ENCODE measurements at places on chromosomes 11 and 22. TPM values are rescaled to one million over a fixed set of nuclear protein-coding genes. Genes with fewer than 3 reads are reported as not detected.

ANKK1 gene
- 5.3 TPM for polyA plus RNA-seq

PHF21A gene
- 41.9 TPM for polyA plus RNA-seq

OR51B2 gene
- not detected for polyA plus RNA-seq

FGF19 gene
- not detected for polyA plus RNA-seq

TPP1 gene
- polyA plus RNA-seq: 118 TPM

ATP5MG gene
- polyA plus RNA-seq: 142 TPM

- H3K36me3 ChIP-seq: peaks cover 2% of the 10 kb centered on the region
- H3K27me3 ChIP-seq: no peaks in the 10 kb centered on the region
Observed at GRCh38 chr22:45162531-45162930, 1.2 kb upstream of the NUP50 start.

DNA sequence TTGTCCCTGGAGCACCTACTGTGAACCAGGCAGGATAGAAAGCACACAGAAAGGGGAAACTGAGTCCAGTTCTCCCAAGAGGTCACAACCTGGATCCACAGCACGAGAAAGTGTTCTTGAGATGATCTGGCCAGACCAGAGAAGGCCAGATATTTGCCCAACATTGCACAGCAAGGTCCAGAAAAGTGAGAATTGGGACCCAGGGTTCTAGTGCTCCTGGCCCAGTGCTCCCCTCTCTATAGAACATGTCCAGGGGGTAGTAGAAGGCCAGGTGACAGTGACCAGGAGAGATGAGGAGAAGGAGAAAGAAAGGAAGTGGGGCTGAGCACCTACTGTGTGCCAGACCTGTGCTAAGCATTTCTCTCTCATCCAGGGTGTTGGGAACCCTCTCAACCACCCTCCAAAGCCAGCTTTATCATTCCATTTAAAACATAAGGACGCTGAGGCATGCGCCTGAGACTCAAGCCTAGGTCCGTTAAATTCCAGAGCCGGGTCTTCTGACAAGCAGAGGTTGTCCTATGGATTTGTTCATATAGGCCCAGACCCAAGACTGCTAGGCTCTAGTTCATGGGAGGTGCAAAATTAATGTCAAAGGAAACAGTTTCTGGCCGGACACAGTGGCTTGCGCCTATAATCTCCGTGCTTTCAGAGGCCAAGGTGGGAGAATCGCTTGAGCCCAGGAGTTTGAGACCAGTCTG, 128.7 kb downstream of the MN1 start:
- H3K27ac ChIP-seq: no peak overlapping the region
- DNase-seq: no peak
- H3K36me3 ChIP-seq: no peaks in the 10 kb centered on the region
- H3K4me3 ChIP-seq: no peak overlapping the region
- no peaks in the 10 kb centered on the region for H3K4me1 ChIP-seq

- peaks cover 7% of the 10 kb centered on the region for H3K4me1 ChIP-seq
- H3K36me3 ChIP-seq: no peaks in the 10 kb centered on the region
- H3K27me3 ChIP-seq: no peaks in the 10 kb centered on the region
- peak overlapping the region; percentile 32 for H3K4me3 ChIP-seq
- DNase-seq: peak; percentile 64
- H3K27ac ChIP-seq: peak overlapping the region; percentile 53
Observed at GRCh38 chr11:9231848-9232177, 33.3 kb downstream of the DENND5A start.

- no peaks in the 10 kb centered on the region for H3K27me3 ChIP-seq
- no peaks in the 10 kb centered on the region for H3K4me1 ChIP-seq
- no peaks in the 10 kb centered on the region for H3K36me3 ChIP-seq
Observed at GRCh38 chr11:105155679-105156078, 16.1 kb upstream of the CARD18 start.

DNA sequence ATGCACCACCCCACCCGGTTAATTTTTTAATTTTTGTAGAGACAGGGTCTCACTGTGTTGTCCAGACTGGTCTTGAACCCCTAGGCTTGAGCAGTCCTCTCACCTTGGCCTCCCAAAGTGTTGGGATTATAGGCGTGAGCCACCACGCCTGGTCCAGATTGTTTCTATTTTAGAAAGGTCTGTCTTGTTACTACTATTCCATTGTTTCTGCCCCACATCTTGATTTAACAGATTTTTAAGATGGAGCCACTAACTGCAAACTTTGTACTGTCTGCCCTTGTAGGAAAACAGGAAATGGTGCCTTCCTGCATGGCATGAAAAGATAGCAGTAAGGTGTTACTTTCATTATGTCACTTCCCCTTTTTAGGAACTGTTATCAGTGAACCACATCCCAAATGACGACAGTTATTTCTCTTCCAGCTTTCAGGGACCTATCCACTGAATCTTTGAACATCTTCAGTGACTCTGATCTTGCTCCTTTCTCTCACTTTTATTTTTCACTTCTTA, 23.2 kb downstream of the TAF1D start:
- peaks cover 4% of the 10 kb centered on the region for H3K36me3 ChIP-seq
- H3K27me3 ChIP-seq: no peaks in the 10 kb centered on the region
- DNase-seq: peak; percentile 88
- peak overlapping the region; percentile 92 for H3K27ac ChIP-seq
- H3K4me1 ChIP-seq: peaks cover 27% of the 10 kb centered on the region
